B cell (primary cell): ENCODE measurements at places on chromosomes 16 and 17. TPM values are rescaled to one million over a fixed set of nuclear protein-coding genes. Genes with fewer than 3 reads are reported as not detected.

DNA sequence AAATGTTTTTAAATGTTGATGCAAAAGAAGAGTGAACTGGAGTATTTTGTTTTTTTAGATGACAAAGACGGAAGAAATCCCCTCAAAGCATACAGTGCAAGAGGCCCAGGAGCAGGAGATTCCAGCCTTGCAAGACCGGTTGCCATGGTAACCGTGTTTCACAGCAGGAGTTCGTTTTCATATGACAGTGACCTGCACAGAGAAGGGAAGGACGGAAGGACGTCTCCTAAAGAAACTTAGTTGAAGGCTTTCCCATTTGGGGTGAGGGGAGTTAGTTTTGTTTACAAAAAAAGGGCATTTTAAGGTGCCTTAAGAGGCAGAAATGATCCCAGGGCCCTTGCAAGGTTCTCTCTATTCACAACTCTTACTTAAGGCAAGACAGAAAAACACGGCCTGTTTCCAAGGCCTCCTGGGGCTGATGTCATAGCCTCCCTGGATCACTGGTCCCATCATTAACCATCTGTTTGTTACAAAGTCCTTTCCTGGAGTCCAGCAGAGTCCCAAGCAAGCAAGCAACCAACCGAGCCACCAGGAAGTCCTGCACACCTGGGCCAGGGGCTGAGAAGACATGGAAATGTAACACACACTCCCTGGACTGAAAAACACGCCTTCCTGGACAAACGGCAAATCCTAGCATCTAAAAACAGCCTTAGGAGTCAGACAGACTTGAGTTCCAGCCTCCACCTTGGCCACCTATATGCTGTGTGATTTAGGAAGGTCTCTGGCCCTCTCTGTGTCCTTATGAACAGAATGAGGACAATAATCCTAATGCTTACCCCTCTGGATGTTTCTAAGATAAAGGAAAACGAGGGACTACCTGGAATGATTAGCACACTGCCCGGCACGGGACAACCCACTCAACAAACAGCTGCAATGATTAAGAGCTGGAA is 30.3 kb upstream of the RPH3AL start:
- H3K27me3 ChIP-seq, result peaks cover 12% of the 10 kb centered on the region
- no peak overlapping the region for H3K27ac ChIP-seq
- no peak overlapping the region for H3K4me3 ChIP-seq

- peaks cover 2% of the 10 kb centered on the region for H3K36me3 ChIP-seq
- H3K27me3 ChIP-seq, result no peaks in the 10 kb centered on the region
- H3K4me3 ChIP-seq, result no peak overlapping the region
- H3K27ac ChIP-seq, result no peak overlapping the region
- no peak for DNase-seq
Observed at GRCh38 chr17:2076087-2076984, 21.4 kb downstream of the HIC1 start.

DNA sequence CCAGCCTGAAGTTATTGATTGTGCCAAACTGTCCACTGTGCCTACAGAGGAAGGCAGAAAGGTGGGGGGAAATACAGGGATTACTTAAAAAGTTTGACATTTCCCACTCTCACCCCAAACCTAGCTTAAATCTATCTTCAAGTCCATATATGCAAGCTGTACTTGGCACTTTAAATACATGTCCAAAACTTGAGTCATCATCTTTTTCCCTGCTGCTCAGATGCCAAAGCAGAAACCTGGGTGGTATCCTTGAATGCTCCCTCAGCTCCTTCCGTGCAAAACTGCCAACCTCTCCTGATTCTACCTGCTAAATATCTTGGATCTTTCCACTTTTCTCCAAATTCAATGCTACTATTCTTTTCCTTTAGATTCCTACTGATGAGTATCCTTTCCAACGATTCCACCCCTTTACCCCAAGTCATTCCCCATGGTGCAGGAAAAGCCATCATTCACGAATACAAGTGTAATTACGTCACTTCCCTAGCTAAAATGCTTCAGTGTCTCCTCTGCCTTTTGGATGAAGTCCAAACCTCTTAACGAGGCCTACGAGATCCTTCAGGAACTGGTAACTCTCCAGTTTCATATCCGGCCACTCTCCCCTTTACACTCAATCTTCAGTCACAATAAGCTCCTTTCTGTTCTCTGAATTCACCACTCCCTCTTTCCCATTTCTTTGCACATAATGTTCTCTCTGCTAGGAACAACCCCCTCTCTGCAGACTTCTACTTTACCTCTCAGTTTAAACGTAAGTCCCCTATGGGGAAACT is 9.3 kb downstream of the BECN1 start:
- no peaks in the 10 kb centered on the region for H3K4me1 ChIP-seq
- no peak for DNase-seq
- H3K27ac ChIP-seq, result no peak overlapping the region
- H3K36me3 ChIP-seq, result peaks cover 7% of the 10 kb centered on the region
- no peak overlapping the region for H3K4me3 ChIP-seq

GRCh38 chr17:53336281-53336680 is 486.4 kb upstream of the KIF2B start:
- H3K27me3 ChIP-seq, result no peaks in the 10 kb centered on the region
- H3K4me1 ChIP-seq, result no peaks in the 10 kb centered on the region
- no peak for DNase-seq
- H3K27ac ChIP-seq, result no peak overlapping the region

GRCh38 chr17:66834919-66835454 is at the start of gene CACNG5:
Gene CACNG5 (plus strand): TSS chr17:66835117. CDS start chr17:66877333, 42,216 bp downstream.
- H3K27ac ChIP-seq, result no peak within 1 kb of the TSS
- no peak within 1 kb of the TSS for H3K4me3 ChIP-seq
- no peaks in the 10 kb centered on the region for H3K4me1 ChIP-seq
- DNase-seq, result no peak

GRCh38 chr17:17929655-17930380 is 42.4 kb downstream of the TOM1L2 start:
- H3K36me3 ChIP-seq, result no peaks in the 10 kb centered on the region
- DNase-seq, result no peak
- no peak overlapping the region for H3K4me3 ChIP-seq
- no peaks in the 10 kb centered on the region for H3K27me3 ChIP-seq

- no peaks in the 10 kb centered on the region for H3K36me3 ChIP-seq
- H3K4me3 ChIP-seq, result no peak overlapping the region
Observed at GRCh38 chr17:81258292-81258691, 19.2 kb downstream of the NDUFAF8 start.

GRCh38 chr16:29760567-29761279 is 14.9 kb upstream of the C16orf54 start:
- H3K27me3 ChIP-seq, result no peaks in the 10 kb centered on the region
- no peaks in the 10 kb centered on the region for H3K36me3 ChIP-seq
- no peak for DNase-seq
- H3K4me3 ChIP-seq, result no peak overlapping the region

DNA sequence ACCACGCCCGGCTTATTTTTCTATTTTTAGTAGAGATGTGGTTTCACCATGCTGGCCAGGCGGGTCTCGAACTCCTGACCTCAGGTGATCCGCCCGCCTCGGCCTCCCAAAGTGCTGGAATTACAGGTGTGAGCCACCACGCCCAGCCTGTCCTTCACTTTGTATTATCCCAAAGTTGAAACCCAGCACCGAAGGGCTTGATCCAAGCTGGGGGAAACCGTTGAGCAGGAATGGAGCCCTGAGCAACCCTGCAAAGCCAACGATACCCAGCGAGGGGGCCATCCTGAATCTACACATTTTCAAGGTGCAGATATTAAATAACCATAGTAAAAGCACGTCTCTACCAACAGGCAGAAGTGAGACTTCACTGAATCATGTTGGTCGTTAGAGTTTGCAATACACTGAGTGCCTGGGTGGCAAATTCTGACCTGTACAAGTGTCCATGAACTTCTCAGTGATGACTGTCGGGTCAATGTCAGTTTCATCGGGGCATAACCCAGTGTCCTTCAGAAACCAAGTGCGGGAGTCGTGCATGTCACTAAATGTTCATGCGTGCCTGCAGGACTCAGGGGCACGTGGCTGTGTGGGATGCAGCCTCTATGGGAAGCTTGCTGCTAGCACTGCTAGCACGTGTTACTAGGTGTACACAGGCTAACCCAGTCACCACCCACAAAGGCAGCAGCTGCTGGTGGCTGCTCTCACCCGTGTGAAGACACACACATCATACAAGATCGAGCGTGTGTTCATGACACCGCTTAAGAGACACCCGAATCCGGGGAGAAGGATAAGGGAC is 10.5 kb upstream of the RBFOX3 start:
- H3K4me3 ChIP-seq, result no peak overlapping the region
- H3K27me3 ChIP-seq, result peaks cover 9% of the 10 kb centered on the region
- no peaks in the 10 kb centered on the region for H3K36me3 ChIP-seq
- no peaks in the 10 kb centered on the region for H3K4me1 ChIP-seq
- no peak for DNase-seq

DNA sequence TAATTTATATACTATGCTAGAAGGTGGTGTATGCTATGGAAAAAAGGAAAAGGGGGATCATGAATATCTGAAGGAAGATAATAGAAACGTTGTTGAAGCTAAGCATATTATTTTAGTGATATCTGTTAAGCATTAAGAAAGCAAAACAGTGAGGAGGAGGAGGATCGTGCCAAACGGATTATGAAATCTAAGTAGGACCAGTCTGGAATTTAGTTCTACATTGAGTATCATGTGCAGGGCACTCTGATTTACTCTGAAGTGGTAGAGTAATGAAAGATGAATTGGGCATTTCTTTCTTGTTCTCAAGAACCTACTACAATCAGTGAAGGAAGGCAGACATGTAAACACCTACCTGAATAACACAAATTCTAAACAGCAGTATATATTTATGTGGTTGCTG is 195.3 kb downstream of the CYB561 start:
- H3K36me3 ChIP-seq, result no peaks in the 10 kb centered on the region
- no peaks in the 10 kb centered on the region for H3K27me3 ChIP-seq
- H3K4me3 ChIP-seq, result no peak overlapping the region

GRCh38 chr17:63840591-63841349 is 1.7 kb downstream of the SMARCD2 start:
- H3K36me3 ChIP-seq, result no peaks in the 10 kb centered on the region
- H3K27ac ChIP-seq, result no peak overlapping the region
- DNase-seq, result no peak
- peak overlapping the region; percentile 89 for H3K4me3 ChIP-seq
- H3K27me3 ChIP-seq, result no peaks in the 10 kb centered on the region

GRCh38 chr17:46106966-46107644 is 86.1 kb downstream of the KANSL1 start:
- H3K4me1 ChIP-seq, result peaks cover 13% of the 10 kb centered on the region
- H3K27me3 ChIP-seq, result no peaks in the 10 kb centered on the region
- no peak overlapping the region for H3K4me3 ChIP-seq
- peaks cover 5% of the 10 kb centered on the region for H3K36me3 ChIP-seq

GRCh38 chr17:44793885-44794842 is 35.4 kb downstream of the ADAM11 start:
- H3K36me3 ChIP-seq, result no peaks in the 10 kb centered on the region
- no peak overlapping the region for H3K4me3 ChIP-seq
- DNase-seq, result no peak
- H3K27me3 ChIP-seq, result no peaks in the 10 kb centered on the region

DNA sequence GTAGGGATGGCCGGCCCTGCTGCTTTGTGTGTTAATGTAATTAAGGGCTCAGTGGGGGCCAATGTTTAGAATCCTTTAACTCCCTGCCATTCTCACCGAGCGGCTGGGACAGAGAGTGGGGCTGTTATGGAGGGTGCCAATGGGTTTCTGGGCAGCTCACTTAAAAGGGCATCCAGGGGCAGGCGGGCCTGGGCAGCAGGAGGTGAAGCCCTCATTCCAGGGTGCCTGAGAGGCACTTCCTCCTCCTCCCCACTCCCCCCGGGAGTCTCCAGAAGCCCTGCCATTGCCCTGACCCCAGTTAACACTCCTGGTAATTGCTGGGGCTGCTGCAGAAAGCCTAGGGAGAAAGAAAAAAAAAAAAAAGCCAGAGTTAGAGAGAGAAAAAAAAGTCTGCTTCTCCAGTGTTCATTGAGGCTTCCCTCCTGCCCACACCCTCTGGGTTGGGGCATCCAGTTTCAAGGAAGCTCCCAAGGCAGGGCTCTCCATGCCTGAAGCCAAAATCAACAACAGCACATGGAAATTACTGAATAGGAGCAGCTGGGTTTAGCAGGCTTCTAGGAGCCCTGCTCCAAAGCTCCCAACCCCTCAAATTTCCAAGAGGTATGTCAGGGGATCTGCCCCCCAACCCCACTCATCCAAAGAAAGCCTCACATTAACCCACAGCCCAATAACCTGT is 28.0 kb downstream of the CUEDC1 start:
- H3K27ac ChIP-seq, result no peak overlapping the region
- H3K4me1 ChIP-seq, result peaks cover 5% of the 10 kb centered on the region
- DNase-seq, result no peak
- peaks cover 76% of the 10 kb centered on the region for H3K27me3 ChIP-seq

DNA sequence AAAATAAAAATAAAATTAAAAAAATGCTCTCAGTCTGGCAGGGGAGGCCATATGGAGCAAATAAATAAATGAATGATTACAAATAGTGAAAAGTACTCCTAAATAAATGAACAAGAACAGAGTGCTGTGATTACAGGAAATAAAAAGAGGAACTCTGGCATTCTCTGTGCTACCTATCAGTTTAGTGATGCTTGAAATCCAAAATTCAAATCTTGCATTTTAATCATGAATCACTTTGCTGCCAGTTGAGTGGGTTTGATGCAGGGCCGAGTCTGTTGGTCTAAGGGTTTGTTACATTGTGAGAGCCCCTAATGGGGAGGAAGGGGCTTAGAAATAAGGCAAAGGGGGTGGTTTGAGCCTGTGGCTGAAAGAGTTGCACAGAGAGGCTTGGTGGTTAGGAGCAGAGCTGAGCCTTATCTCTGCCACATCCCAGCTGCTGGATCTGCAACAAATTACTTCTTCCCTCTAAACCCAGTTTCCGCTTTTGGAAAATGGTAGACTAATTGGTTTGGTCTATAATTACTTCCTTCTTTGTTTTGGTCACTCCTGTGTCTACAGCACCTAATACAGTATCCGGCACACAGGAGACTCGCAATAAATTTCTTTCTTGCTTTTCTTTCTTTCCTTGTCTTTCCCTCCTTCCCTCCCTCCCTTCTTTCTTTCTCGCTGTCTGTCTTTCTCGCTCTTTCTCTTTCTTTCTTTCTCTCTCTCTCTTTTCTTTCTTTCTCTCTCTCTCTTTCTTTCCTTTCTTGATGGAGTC is 6.3 kb upstream of the ABCC1 start:
- DNase-seq, result peak; percentile 58
- H3K4me1 ChIP-seq, result peaks cover 25% of the 10 kb centered on the region
- no peaks in the 10 kb centered on the region for H3K36me3 ChIP-seq
- H3K27me3 ChIP-seq, result no peaks in the 10 kb centered on the region
- H3K4me3 ChIP-seq, result no peak overlapping the region

PRSS53 gene
- 10.7 and 10.8 TPM in 2 replicates for total RNA-seq

KRT24 gene
- total RNA-seq, result not detected in 2 replicates

GPRC5B gene
- total RNA-seq, result not detected in 2 replicates

CDH3 gene
- 0.17 TPM in 1 of 2 replicates, not detected in the other for total RNA-seq

ASB16 gene
- not detected in 2 replicates for total RNA-seq

MYO15A gene
- 1.5 and 2.5 TPM in 2 replicates for total RNA-seq

MT1E gene
- not detected in 2 replicates for total RNA-seq

PIP4K2B gene
- total RNA-seq, result 42.9 and 46.8 TPM in 2 replicates

PRSS36 gene
- 1.6 TPM in 1 of 2 replicates, not detected in the other for total RNA-seq

ABCC12 gene
- total RNA-seq, result not detected in 2 replicates

CPHXL2 gene
- total RNA-seq, result not detected in 2 replicates
